Metanephros (tissue), 2 donors: ENCODE measurements at places on chromosomes 3 and 15. TPM values are rescaled to one million over a fixed set of nuclear protein-coding genes. Genes with fewer than 3 reads are reported as not detected.

SLC22A13 gene
- 6.1 TPM for total RNA-seq

MCF2L2 gene
- total RNA-seq = 0.53 TPM

TM4SF1 gene
- 94.5 TPM for total RNA-seq

VIPR1 gene
- total RNA-seq = 3.4 TPM

ATOSA gene
- 59.3 TPM for total RNA-seq

EPHB1 gene
- 6.8 TPM for total RNA-seq

SACM1L gene
- 69.8 TPM for total RNA-seq

POPDC2 gene
- 10.5 TPM for total RNA-seq

NANOGP8 gene
- 1.7 TPM for total RNA-seq

RTP3 gene
- total RNA-seq = not detected

LEKR1 gene
- total RNA-seq = 4.0 TPM

RETNLB gene
- not detected for total RNA-seq

PLSCR2 gene
- total RNA-seq = 0.47 TPM

COL6A6 gene
- 10.6 TPM for total RNA-seq

AEN gene
- 8.3 TPM for total RNA-seq

TMCO5A gene
- not detected for total RNA-seq

LXN gene
- total RNA-seq = 21.3 TPM

GOLGA8Q gene
- total RNA-seq = 1.3 TPM

GABRA5 gene
- total RNA-seq = 0.06 TPM

MB21D2 gene
- total RNA-seq = 16.9 TPM

MCTP2 gene
- 21.3 TPM for total RNA-seq

MED12L gene
- 5.9 TPM for total RNA-seq

SEC62 gene
- total RNA-seq = 56.0 TPM

GNB5 gene
- 32.5 TPM for total RNA-seq

WHAMM gene
- total RNA-seq = 6.8 TPM

GABRR3 gene
- not detected for total RNA-seq

RCCD1 gene
- 11.0 TPM for total RNA-seq
